H1 (cell line): ENCODE measurements at places on chromosomes 12 and 14. TPM values are rescaled to one million over a fixed set of nuclear protein-coding genes. Genes with fewer than 3 reads are reported as not detected.

DNA sequence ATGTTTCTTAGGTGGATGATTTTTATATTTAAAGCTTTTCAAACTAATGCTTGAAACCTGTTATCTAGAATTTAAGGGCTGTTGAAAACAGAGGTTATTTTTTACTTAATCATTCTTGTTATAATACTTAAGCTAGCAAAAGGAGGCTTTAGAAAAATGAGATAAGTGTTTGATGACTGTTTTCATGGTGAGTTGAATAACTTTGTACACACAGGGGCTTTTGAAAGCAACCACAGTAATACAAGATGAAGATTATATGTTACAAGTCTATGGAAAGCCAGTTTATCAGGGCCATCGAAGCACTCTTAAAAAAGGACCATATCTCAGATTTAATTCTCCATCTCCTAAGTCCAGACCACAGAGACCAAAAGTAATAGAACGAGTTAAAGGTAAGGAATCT is 33.3 kb downstream of the KIAA0586 start:
- no peaks in the 10 kb centered on the region for H3K4me1 ChIP-seq
- peaks cover 30% of the 10 kb centered on the region; the same call in 1 of the 2 replicates for H3K36me3 ChIP-seq
- no peaks in the 10 kb centered on the region for H3K27me3 ChIP-seq
- DNase-seq = no peak
- no peak overlapping the region for H3K4me3 ChIP-seq

DNA sequence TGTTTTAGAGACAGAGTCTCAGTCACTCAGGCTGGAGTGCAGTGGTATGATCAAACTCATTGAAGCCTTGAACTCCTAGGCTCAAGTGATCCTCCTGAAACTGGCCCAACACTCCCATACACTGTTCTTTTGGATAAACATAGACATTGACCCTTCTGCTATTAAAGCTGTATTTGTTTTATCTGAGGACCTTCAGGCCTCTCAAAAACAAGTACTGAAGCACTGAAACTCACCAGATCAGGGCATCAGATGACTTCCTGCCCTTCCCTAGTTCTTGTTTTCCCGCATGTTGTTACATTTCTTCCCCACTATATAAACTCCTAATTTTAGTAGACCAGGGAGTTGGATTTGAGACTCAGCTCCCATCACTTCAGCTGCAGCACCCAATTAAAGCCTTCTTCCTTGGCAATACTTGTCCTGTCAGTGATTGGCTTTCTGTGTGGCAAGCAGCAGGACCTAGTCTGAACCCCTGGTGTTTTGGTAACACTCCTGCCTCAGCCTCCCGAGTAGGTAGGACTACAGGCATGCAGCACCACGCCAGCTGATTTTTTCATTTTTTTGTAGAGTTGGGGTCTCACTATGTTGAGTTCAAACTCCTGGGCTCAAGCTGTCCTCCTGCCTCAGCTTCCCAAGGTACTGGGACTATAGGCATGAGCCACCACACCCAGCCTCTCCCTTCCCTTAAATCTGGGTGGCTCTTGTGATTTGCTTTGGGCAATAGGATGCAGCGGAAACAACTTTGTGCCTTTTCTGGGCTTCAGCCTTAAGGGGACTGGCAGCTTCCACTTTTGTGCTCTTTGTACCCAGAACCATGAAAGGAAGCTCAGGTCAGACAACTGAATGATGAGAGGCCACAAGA is 12.5 kb upstream of the IFT81 start:
- H3K27me3 ChIP-seq = no peaks in the 10 kb centered on the region
- 0 out of 2 replicates have a peak, but pooled peaks cover 2% of the 10 kb centered on the region for H3K4me1 ChIP-seq
- no peak overlapping the region for H3K4me3 ChIP-seq
- no peak for DNase-seq

GRCh38 chr14:100416921-100417860 is 94.1 kb downstream of the SLC25A47 start:
- H3K27me3 ChIP-seq = no peaks in the 10 kb centered on the region
- peak; percentile 58 for DNase-seq
- peaks cover 4% of the 10 kb centered on the region; the same call in 1 of the 2 replicates for H3K4me1 ChIP-seq
- H3K27ac ChIP-seq = no peak overlapping the region
- H3K36me3 ChIP-seq = no peaks in the 10 kb centered on the region

RNASE7 gene
- not detected in 2 replicates for total RNA-seq

DNA sequence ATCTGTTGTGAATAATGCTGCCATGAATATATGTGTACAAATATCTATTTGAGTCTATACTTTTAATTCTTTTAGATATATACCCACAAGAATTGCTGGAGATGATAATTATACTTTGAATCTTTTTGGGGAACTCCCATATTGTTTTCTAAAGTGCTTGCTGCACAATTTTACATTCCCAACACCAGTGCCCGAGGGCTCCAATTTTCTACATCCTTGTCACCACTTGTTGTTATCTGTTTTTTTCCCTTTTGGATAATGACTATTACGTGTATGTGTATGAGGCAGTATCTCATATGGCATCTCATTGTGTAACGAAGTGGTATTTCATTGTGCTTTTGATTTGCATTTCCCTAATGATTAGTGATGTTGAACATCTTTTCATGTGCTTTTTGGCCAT is 127.1 kb downstream of the SUDS3 start:
- H3K27me3 ChIP-seq = no peaks in the 10 kb centered on the region
- no peak for DNase-seq
- H3K4me1 ChIP-seq = no peaks in the 10 kb centered on the region
- no peak overlapping the region for H3K27ac ChIP-seq
- no peak overlapping the region for H3K4me3 ChIP-seq
- no peaks in the 10 kb centered on the region for H3K36me3 ChIP-seq

DNA sequence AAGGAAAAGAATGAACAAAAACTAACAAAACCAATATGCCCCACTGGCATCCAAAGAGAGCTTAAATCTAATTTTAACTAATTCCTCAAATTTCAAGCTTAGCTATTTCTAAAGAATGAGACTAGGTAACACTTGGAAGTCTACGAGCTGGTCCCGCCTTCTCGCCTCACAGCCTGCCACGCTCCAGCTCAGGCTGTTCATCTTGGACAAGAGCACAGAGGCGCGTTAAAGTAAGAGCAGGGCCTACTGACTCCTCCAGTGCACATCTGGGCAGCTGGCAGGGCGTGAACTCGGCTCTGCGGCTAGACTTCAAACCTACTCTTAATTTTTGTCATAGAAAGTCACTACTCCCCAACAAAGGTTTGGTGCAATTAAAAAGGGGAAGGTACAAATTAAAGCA is 64.6 kb downstream of the DICER1 start:
- H3K36me3 ChIP-seq = peaks cover 43% of the 10 kb centered on the region
- H3K4me1 ChIP-seq = peaks cover 4% of the 10 kb centered on the region
- no peak for DNase-seq
- H3K27me3 ChIP-seq = no peaks in the 10 kb centered on the region

CCDC197 gene
- total RNA-seq = not detected in 2 replicates

FBRSL1 gene
- total RNA-seq = 109 and 123 TPM in 2 replicates

DNA sequence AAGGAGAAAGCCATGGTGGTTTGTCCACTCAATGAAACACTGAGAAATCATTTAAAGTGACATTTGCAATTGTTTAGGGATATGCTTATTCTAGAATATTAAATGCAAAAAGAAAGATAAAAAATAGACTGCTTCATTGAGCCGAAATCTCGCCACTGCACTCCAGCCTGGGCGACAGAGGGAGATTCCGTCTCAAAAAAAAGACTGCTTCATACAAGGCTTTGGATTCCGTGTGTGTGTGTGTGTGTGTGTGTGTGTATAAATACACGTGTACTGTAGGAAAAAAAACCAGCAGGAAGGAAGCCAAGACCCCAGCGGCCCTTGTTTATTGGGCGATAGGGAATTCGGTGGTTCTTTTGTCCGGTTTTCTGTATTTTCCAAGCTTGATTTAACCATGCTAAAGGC is 3.2 kb upstream of the ZNF839 start:
- no peak for DNase-seq
- peak overlapping the region; percentile 78 for H3K4me3 ChIP-seq
- H3K36me3 ChIP-seq = no peaks in the 10 kb centered on the region
- peaks cover 5% of the 10 kb centered on the region; the same call in 1 of the 2 replicates for H3K4me1 ChIP-seq
- peaks cover 12% of the 10 kb centered on the region for H3K27me3 ChIP-seq
- no peak overlapping the region for H3K27ac ChIP-seq

PMEL gene
- 120 and 128 TPM in 2 replicates for total RNA-seq

FSCB gene
- total RNA-seq = not detected in 2 replicates

DNA sequence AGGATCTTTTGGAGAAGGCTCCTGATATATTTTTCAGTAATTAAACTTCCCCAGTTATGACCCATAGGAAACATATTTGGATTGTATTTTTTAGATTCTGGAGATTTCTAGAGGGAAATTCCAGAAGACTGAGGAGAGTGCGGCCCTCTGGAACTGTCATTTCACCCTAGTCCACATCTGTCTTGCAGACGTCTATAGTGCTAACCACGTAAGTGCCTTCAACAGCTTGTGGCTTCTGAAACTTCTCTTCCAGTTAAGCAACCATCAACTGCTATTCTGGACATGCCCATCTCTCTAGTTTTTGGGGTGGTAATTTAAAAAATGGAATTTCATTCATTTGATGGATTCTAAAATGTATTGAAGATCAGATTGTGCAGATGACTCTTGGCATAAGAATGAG is 1098.8 kb downstream of the TMEM121 start:
- H3K4me3 ChIP-seq = no peak overlapping the region
- H3K36me3 ChIP-seq = no peaks in the 10 kb centered on the region
- H3K27ac ChIP-seq = no peak overlapping the region
- no peaks in the 10 kb centered on the region for H3K4me1 ChIP-seq
- DNase-seq = no peak

TUBA1B gene
- total RNA-seq = 2,092 and 2,144 TPM in 2 replicates

- no peak overlapping the region for H3K4me3 ChIP-seq
- no peak overlapping the region for H3K27ac ChIP-seq
- no peak for DNase-seq
- H3K36me3 ChIP-seq = no peaks in the 10 kb centered on the region
- no peaks in the 10 kb centered on the region for H3K27me3 ChIP-seq
Observed at GRCh38 chr12:71160585-71160984, 2.8 kb upstream of the TSPAN8 start.

- no peak for DNase-seq
- H3K36me3 ChIP-seq = no peaks in the 10 kb centered on the region
- H3K27ac ChIP-seq = no peak overlapping the region
- peaks cover 3% of the 10 kb centered on the region for H3K4me1 ChIP-seq
Observed at GRCh38 chr12:67705394-67706370, 57.1 kb downstream of the DYRK2 start.

GRCh38 chr12:123150275-123150743 is 581 bp downstream of the PITPNM2 start:
- peak overlapping the region; percentile 73 for H3K4me3 ChIP-seq
- peaks cover 28% of the 10 kb centered on the region; the same call in 1 of the 2 replicates for H3K27me3 ChIP-seq
- no peak overlapping the region for H3K27ac ChIP-seq
- H3K4me1 ChIP-seq = peaks cover 11% of the 10 kb centered on the region
- no peaks in the 10 kb centered on the region for H3K36me3 ChIP-seq

- no peak for DNase-seq
- no peaks in the 10 kb centered on the region for H3K27me3 ChIP-seq
- H3K4me1 ChIP-seq = no peaks in the 10 kb centered on the region
- no peak overlapping the region for H3K4me3 ChIP-seq
- no peak overlapping the region for H3K27ac ChIP-seq
- H3K36me3 ChIP-seq = no peaks in the 10 kb centered on the region
Observed at GRCh38 chr12:24488091-24488596, 460.8 kb downstream of the BCAT1 start.

DNA sequence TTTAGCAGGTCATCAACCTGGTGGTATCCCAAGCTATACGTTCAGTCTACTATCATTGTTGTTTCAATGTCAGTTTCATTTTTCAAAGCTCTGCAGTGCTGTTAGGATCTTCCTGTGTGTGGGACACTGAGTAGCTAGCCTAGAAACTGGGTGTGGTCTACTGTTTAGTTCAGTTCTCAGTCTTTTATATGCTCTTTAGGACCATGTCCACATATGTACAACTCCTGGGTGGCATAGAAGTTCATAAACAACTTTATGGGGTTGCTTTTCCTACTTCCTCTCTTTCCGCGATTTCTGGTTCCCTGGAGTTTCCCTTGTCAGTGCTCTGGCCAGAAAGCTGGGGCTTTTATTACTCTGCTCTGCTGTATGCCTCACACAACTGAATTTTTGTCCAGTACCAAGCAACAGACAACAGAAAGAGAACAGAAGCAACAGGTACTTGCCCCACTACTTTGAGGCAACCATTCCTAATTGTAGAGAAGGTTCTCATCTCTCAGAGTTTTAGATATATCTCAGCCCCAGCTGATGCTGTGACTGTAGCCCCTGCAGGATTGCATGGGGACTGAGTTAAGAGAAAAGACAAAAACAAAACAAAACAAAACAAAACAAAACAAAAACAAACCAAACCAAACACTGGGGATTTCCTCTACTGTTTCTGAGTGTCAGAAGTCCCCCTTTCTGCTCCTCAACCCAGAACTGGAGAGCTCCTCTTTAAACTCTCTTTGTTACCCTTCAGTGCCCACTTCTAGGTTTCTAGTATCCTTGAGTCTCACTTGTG is 30.3 kb downstream of the MIS18BP1 start:
- H3K36me3 ChIP-seq = peaks cover 62% of the 10 kb centered on the region
- DNase-seq = no peak
- H3K27ac ChIP-seq = no peak overlapping the region
- no peak overlapping the region for H3K4me3 ChIP-seq
- H3K27me3 ChIP-seq = no peaks in the 10 kb centered on the region
- no peaks in the 10 kb centered on the region for H3K4me1 ChIP-seq

MYRFL gene
- total RNA-seq = 1.4 and 2.0 TPM in 2 replicates

DNA sequence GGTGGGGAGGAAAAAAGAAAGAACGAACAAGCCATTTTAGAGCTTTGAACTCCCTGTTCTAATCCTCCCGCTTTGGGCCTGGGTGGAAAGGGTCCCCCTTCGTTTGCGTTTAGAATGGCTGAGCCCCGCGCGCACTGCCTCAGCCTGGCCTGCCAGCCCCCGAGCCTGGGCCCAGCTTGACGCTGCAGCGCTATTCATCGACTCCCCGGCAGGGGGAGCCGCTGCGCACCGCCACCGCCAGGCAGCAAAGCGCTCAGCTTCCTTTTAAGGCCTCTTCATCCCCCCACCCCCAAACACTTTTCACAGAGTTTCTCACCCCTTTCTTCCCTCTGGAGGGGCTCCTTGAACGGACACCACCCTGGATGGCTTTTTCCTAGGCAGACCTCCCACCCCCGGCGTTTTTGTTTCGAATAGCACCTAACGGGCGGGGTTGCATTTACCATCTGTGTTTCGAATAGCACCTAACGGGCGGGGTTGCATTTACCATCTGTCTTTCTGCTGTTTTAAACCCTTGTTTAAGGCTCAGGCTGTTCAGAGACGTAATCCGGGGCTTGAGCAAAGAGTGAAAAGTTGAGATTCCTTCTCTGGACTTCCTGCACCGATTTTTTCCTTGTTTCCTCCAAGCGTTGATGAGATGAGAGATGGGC is 56.4 kb upstream of the PIWIL1 start:
- no peak overlapping the region for H3K27ac ChIP-seq
- H3K4me3 ChIP-seq = no peak overlapping the region
- H3K4me1 ChIP-seq = no peaks in the 10 kb centered on the region
- H3K27me3 ChIP-seq = no peaks in the 10 kb centered on the region
- peak; percentile 95 for DNase-seq
- no peaks in the 10 kb centered on the region for H3K36me3 ChIP-seq

- H3K27me3 ChIP-seq = no peaks in the 10 kb centered on the region
- no peak overlapping the region for H3K4me3 ChIP-seq
- DNase-seq = no peak
Observed at GRCh38 chr12:96143827-96144565, 50.2 kb upstream of the ELK3 start.
